ENCODE measurements at places on chromosomes 3 and 15.

- no peak for DNase-seq
Observed at GRCh38 chr3:9400616-9401015, 3.2 kb downstream of the SETD5 start.

GRCh38 chr15:36335224-36335623 is 244.2 kb upstream of the CDIN1 start:
- no peak for DNase-seq

DNA sequence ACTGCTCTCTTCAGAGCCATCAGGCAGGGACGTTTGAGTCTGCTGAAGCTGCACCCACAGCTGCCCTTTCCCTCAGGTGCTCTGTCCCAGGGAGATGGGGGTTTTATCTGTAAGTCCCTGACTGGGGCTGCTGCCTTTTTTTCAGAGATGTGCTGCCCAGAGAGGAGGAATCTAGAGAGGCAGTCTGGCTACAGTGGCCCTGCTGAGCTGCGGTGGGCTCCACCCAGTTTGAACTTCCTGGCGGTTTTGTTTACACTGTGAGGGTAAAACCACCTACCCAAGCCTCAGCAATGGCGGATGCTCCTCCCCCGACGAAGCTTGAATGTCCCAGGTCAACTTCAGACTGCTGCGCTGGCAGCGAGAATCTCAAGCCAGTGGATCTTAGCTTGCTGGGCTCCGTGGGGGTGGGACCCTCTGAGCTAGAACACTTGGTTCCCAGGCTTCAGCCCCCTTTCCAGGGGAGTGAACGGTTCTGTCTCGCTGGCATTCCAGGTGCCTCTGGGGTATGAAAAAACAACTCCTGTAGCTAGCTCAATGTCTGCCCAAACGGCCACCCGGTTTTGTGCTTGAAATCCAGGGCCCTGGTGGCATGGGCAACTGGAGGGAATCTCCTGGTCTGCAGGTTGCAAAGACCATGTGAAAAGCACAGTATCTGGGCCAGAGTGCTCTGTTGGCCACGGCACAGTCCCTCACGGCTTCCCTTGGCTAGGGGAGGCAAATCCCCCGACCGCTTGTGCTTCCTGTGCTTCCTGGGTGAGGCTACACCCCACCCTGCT is 21.1 kb upstream of the ST6GAL1 start:
- DNase-seq = peak; percentile 88

- no peak for DNase-seq
Observed at GRCh38 chr15:69828181-69828828, 269.4 kb downstream of the TLE3 start.

All from activated gamma-delta T cell treated with Interleukin-2 at 50 U/mL for 16 hours (primary cell).